Ovary (tissue), 10 donors: ENCODE measurements at places on chromosomes 13 and 19.

DNA sequence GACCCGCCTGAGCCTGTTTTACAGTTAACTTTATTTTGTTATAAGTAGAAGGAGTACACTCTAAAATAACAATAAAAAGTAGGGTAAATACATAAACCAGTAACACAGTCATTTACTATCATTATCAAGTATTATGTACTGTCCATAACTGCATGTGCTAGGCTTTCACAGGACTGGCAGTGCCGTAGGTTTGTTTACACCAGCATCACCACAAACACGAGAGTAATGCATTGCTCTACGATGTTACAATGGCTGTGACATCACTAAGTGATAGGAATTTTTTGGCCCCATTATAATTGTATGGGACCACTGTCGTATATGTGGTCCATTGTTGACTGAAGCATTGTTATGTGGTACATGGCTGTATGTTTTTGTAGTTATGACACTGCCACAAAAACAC is 41.3 kb upstream of the SLC7A9 start:
- DNase-seq = no peak

DNA sequence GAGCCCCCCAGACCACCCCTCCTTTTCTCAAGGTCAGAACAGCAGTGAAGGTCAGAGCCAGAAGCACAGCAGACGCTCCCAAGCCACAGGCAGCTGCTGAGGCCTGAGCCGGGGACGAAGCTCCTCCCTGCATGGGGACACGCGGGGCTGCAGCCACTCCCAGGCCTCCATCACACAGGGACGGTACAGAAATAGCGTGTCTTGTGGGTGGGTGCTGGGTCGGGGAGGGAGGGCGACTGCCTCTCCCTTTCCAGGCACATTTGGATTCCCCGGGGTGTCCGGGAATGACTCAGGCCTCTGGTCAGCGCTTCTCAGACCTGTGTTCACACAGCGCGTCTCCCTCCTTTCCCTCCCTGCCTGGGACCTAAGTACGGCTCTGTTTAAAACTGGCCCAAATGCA is 33.2 kb downstream of the RASA3 start:
- peak; percentile 65 for DNase-seq

DNA sequence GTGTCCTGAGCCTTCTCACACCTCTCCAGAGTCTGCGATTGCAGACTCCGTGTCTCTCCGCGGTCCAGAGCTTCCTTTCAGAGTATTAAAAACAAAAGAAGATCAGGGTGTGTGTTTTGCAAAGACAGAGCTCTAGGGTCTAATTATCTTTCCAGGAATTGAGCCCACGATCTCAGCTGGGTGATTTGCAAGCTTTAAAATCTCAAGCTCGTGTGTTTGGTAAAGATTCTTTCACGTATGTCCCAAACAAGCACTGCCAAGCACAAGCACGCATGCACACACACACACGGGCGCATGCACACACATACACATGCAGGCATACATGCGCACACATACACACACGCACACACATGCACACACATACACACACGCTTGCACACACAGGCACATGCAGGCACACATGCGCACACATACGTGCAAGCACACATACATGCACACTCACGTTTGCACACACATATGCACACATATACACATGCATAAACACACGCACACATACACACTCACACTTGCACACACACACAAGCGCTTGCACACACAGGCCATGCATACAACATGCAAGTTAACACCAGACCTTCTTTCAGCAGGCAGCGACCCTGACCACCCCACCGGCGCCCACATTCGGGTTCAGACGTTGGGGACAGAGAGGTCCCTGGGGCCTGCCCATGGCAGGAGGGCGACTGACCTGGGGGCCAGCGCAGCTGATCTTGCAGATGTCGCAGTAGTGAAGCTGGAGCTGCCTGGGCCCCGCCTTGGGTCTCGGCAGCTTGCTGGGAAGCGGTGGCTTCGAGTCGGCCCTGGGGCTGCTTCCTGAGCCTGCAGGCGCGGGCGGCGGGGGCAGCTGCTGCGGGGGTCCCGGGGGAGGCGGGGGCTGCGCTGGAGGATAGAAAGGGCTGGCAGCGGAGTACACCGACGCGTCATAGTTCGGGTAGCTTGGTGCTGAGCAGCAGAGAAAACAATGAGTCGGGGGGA is 37.9 kb downstream of the ZFR2 start:
- DNase-seq = no peak

- DNase-seq = peak; percentile 77
Observed at GRCh38 chr13:31199849-31200636, at the start of gene B3GLCT. Gene B3GLCT, plus strand, starts transcription at chr13:31199975. Its CDS starts 110 bp downstream, at chr13:31200085.

DNA sequence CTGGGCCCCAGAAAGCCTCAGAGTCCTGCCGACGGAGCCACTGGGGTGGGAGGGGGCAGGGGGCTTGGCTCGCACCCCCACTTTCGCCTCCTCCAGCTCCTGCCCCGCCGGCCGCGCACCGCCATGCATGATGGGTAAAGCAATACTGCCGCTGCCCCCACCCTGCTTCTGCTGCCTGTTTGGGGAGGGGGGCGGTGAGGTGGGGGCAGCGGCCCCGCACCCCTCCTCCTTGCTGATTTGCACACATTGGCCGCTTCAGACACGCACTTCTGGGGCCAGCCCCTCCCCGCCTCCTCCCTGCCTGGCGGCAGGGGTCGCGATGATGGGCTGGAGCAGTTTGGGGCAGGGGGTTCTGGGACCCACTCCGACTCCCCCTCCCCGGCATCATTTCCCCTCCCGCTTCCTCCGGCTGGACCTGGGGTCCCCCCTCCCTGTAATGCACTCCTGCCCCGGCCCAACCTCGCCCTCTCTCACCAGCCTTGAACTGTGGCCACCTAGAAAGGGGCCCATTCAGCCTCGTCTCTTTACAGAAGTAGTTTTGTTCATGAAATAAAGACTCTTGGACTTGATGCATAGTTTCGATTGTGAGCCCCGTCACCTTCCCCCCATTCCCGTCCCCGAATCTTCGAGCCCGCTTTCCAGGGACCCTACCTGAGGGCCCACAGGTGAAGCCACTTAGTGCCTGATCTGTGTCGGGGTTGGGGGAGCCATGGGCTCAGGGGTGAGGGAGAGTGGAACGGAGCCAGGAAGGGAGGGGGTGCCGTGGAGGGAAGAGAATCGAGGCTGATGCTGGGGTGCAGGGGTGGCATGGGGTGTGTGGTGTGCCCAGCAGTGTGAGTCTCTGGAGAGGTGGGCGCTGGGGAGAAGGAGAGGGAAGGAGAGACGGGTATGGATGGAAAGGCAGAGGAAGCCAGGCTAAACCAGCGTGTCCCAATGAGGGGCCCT is 1.4 kb upstream of the HPN start:
- DNase-seq = peak; percentile 65

GRCh38 chr13:92743992-92744391 is 482.6 kb upstream of the GPC6 start:
- no peak for DNase-seq

- DNase-seq = no peak
Observed at GRCh38 chr13:102825921-102826706, 19.7 kb upstream of the ERCC5 start.

- DNase-seq = no peak
Observed at GRCh38 chr13:84659359-84659661, 777.0 kb upstream of the SLITRK1 start.

DNA sequence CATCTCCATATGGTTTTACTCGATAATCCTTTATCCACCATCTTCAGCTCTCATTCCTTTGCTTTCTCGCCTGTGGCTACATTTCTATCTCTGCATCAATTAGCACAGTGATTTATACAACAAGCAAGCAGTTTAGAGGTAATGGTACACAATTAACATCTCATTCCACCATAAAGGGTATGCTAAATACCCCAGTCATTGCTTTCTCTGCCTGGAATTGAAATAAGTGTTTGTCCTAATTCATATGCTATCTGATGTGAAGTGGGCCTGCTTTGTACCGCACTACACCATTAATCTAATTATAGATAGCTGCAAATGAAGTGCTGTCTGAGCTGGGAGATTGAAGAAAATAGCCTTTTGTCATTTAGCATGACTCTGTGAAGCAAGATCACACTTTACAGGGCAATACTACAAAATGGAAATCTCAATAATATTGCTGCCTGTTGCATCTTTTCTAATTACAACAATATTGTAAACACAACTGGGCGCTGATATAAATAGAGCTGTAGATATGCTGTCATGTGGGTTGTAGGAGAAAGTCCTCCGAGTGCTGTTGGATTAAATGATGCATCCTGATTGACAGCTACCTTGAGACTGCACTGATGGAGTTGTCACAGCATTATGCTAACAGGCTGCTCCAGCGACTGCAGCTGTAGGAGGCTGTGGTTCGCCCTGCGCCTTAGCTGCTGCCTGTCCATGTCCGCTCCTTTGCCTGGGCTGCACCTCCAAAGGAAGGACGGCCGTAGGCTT is 78.2 kb downstream of the GGACT start:
- no peak for DNase-seq

- no peak for DNase-seq
Observed at GRCh38 chr13:79593641-79594275, 112.8 kb downstream of the NDFIP2 start.

DNA sequence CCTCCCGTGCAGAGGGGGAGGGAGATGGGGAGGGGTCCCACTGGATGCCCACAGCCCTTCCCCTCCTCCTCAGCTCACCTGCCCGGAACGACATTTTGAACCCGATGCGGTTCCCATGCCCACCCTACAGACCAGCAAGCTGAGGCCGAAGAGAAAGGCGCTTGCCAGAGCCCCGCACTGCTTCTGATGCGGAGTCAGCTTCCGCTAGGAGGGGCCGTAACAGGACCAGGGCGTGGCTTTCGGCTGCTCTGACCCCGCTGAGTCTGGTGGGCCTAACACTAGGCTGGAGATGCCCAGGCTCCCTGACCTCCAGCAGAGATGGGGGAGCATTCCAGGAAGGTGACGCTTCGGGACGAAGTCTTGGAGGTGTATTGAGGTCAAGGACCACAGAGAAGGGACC is 6.7 kb downstream of the ONECUT3 start:
- DNase-seq = no peak

- no peak for DNase-seq
Observed at GRCh38 chr13:42327725-42328124, 55.8 kb downstream of the AKAP11 start.

DNA sequence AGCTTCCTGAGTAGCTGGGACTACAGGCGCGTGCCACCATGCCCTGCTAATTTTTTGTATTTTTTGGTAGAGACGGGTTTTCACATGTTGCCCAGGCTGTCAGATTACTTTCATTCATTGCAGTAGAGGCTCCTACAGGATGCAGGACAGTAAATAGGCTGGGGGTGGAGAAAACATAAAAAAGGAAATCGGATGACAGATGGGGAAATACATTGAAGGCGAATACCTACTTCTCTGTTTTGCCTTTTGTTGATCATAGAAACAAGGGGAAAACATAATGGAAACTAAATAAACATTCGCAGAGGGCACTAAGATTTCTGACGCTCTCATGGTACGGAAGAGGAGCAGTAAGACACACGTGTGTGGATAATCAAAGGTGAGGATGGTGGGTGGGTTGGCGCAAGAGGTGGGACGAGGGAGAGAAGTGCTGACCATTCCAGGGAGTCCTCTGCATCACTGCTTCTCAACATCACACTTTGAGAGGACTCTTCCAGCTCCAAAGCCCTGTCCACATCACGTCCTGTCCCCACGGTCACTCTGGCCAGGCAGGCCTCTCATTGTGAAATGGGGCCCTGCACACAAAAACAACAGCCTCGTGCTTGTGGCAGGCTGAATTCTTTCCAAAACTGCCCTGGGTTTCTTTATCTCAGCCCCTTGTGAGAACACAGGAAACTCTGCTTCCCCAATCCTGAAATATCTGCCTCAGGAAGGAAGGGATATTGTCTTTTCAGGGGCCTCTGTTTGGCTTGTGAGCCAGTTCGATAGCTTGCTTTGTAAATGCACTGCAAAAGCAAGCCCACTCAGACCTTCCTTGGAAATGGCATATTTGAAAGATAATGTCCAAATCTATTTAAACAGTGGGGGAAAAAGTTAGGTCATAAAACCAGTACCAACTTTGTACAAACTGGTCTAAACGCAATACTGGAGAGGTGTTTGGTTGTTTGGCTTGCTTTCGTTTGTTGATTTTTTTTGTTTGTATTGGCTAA is 188.5 kb downstream of the FOXO1 start:
- DNase-seq = no peak

DNA sequence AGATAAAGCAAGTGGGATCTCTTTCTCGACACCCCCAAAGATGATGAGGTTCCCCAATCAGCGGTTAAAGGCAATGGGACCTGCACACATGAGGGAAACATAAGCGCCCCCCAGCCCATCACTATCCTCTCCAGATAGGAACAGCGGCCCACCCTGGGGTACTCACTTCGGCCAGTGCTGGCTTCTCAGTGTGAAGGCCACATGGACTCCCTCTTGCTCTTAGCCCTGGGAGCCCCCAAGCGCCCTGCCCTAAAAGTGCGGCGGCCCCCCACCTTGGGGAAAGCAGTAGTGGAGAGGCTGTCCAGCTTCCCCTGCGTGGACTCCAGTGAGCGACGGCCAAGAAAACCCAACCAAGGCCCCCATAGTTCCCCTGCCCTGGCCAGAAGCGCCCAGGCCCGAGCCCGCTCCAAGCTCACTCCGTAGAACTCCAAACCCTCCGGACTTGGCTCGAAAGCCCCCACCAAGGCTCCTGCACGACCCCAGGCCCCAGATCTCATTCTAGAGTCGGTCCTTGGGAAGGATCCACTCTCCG is 1.0 kb downstream of the CACNA1A start:
- DNase-seq = no peak

GRCh38 chr19:30437869-30438268 is 65.7 kb downstream of the ZNF536 start:
- no peak for DNase-seq

- no peak for DNase-seq
Observed at GRCh38 chr13:32028711-32029110, 2.9 kb upstream of the FRY start.

DNA sequence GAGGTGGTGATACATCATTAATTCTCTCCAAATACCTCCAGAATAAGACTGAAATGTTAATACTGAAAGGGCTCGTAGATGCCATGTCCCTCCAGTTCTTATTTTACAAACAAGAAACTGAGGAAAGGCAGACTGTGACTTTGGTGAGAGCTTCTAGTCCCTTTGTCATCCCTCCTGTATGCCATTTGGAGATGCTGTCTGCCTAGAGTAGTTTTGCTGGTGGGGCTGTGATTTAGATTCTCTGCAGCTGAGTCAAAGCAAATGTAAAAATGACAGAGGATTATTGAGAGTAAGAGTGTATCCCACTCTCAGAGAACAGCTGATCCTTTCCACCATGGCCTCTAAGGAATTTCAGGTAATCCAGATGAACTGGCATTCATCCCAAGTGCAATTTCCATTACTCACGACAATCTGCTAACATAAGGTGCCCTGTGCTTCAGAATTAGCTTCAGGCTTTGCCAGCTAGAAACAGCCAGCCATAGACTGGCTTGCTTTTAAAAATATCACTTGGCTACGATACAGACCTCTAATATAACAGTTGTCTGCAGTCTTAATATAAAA is 16.8 kb downstream of the PABPC3 start:
- no peak for DNase-seq

DNA sequence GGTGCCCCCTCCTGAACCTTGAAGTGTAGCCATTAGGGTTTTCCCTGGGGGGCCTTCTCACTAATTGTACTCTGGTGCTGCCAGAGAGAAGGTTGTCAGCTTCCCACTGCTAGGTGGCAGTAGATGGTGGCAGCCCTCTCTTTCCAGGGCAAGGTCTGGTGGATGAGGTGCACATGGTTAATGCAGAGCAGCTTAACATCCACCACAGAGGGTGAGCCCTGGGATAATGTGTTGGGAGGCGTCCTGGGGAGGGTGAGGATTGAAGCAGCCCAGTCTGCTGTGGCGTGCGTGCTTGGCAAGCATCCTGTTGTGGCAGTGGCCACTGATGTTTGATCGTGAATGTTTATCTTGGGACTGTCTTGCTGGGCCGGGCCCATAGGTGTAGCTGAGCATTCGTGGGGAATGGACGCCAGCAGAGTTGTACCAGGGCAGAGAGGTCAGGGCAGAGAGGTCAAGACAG is 5.8 kb downstream of the EGLN2 start:
- no peak for DNase-seq

GRCh38 chr19:3612901-3613741 is 6.4 kb upstream of the TBXA2R start:
- DNase-seq = peak; percentile 31
